Jurkat, Clone E6-1 (cell line): ENCODE measurements at places on chromosomes 12 and 14.

DNA sequence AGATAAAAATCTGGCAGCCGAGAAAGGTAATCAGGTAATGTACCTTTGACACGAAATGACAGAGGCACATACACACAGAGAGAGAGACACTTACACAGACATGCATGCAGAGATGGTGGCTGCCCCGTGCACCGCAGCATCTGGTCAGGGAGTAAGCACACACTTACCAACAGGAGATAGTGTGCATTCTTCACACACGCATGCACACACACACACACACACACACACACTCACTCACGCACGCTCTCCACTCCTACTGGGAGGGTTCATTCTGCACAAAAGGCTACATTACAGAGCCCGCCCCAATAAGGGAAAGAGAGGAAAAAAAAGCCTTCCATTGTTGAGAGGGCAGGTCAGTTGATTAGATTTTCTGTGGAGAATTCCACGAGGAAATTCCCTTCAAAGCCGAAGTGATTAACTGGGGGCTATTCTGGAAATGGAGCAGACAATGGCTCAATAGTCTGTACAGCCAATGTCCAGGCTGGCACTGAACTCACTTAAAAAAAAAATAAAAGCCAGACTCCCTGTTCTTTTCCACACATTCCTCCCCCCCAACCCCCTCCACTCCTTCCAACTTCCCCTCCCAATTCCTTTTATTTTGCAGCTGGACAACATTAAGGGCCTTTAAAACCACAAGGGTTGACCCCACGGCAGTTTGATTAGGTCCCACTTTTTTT, 1.4 kb upstream of the SOX5 start:
- DNase-seq = no peak

GRCh38 chr14:95679148-95679815, 6.9 kb upstream of the TCL1B start:
- no peak for DNase-seq

- no peak for DNase-seq
These were observed 40.1 kb downstream of the NPAS3 start for GRCh38 chr14:32978691-32979255.

GRCh38 chr14:105485739-105486162, 935 bp upstream of the CRIP1 start:
- DNase-seq = no peak

GRCh38 chr12:119258149-119258548, 76.4 kb upstream of the CCDC60 start:
- peak; percentile 25 for DNase-seq

GRCh38 chr14:101918065-101918989, 46.0 kb upstream of the DYNC1H1 start:
- DNase-seq = no peak

DNA sequence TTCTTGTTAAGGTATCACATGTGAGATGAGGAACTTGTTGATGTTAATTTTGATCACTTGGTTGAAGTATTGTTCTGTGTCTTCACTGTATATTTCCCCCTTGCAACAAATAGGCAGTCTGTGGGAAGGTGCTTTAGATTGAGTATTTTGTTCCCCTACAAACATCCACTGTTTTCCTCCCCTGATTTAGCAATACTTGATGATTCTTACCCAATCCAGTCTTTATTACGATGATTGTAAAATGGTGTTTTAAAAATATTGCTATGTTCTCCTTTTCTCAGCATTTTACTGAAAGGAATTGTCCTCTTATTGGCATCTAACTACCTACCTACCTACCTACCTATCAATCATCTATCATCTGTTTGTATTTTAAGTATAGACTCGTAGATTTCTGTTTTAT, 66.3 kb downstream of the ETNK1 start:
- DNase-seq = no peak

DNA sequence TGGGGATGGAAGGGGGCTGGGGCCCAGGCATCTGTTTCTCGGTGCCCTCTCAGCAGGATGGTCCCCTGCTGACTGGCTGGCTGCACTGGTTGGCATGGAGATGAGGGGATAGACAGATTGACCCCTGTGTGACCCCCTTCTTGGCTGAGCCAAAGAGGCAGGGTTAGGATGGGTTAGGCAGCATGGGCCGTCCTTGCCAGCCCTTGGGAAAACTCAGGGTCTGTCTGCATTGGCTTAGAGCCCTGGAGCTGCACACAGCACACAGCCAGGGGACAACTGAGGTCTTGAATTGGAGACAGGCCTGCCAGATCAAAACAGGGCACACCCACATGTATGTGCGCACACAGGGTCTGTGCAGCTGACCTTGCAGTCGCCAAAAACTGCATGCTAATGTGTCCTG, 11.2 kb upstream of the LRP1-AS start:
- no peak for DNase-seq

GRCh38 chr12:2963154-2963759, 4.1 kb downstream of the TEAD4 start:
- DNase-seq = no peak

- DNase-seq = no peak
These were observed 46.0 kb upstream of the PLBD1 start for GRCh38 chr12:14613718-14614117.

DNA sequence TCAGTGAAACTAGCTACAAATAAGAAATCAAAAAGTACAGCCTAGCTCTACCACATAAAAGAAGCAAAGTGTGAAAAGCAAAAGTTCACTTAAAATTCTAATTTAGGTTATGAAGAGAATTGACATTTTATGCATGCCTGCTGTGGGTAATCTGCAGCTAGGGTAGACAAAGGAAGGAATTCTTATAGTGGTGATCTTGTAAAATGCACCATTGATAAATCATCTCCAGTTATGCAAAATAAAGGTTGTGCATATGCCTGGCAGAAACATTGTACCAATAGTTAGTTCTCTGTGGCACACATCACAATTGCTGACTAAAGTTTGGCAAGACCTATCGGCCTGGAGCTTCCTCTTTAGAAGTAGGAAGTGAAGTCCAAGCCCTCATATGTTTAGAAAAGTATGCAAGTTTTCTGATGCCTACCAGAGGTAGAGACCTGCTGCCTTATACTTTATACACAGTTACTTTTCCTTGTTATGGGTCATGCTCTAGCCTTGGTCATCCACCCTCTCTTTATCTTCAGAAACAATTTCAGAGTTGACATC, 78.3 kb downstream of the TSHR start:
- peak; percentile 8 for DNase-seq

DNA sequence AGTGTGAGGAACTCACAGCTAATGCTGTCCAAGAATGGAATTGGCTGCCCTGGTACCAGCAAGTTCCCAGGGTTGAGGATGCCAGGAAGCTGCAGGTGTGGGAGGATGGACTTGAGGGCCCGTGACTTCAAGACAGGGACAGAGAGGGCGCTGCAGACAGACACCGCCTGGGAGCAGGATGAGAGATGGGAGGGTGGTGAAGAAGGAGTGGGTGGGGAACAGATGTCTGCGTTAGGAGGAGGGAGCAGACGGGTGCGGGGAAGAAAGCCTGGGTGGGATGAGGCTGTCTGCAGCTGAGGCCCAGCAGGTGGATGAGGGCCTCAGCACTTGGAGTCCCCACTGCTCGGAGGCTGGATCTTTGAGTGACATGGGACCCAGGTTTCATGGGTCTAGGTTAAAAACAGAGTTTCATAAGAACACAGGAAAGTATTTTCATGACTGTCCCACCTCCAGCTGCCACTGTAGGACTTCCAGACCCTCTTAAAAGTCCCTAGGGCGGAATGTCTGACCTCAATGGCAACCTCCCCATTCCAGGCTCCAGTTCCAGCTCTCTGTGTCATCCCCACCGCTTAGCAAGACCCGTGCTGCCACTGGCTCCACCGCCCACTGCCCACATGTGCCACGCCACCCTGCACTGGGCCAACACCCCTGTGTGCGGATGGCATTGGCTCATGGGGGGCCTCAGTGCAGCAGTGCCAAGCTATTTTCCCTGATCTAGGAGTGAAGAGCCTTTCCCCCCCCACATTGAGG, 70.3 kb upstream of the SCN8A start:
- DNase-seq = peak; percentile 28

GRCh38 chr12:52082988-52083637, 3.6 kb downstream of the SMIM41 start:
- DNase-seq = peak; percentile 39

GRCh38 chr12:125305231-125305630, 240.0 kb downstream of the AACS start:
- no peak for DNase-seq

GRCh38 chr14:89357655-89358297, 59.3 kb downstream of the FOXN3 start:
- no peak for DNase-seq

GRCh38 chr12:51196547-51196946, 21.3 kb downstream of the POU6F1 start:
- no peak for DNase-seq

- DNase-seq = no peak
These were observed 10.4 kb upstream of the TMEM263 start for GRCh38 chr12:106945261-106945851.

- DNase-seq = no peak
These were observed 4.5 kb upstream of the NUMB start for GRCh38 chr14:73462815-73463214.

GRCh38 chr14:101020834-101021370, 117.4 kb upstream of the RTL1 start:
- DNase-seq = no peak

GRCh38 chr14:53651096-53651740, 305.4 kb downstream of the BMP4 start:
- DNase-seq = no peak

GRCh38 chr12:99436584-99436983, 211.0 kb upstream of the GARIN6 start:
- no peak for DNase-seq

DNA sequence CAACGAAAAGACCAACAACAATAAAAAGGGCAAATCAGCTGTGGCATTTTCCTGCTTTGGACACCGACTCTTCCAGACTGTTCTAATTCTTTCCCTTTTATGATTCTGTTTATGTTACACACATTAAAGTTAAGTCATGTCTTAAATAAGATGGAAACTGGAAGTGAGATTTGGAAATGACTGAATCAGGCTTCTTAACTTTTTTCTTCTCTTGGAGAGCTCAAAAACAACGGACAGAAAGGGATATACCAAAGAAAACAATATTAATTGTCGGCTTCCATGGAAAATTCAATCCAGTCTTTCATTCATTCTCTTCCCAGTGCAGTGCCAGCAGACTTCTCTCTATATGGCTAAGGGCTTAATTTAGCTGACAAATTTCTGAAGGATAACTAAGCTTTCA, 214.9 kb upstream of the DDHD1 start:
- no peak for DNase-seq

GRCh38 chr12:83841620-83842019, 1071.0 kb downstream of the SLC6A15 start:
- DNase-seq = no peak

DNA sequence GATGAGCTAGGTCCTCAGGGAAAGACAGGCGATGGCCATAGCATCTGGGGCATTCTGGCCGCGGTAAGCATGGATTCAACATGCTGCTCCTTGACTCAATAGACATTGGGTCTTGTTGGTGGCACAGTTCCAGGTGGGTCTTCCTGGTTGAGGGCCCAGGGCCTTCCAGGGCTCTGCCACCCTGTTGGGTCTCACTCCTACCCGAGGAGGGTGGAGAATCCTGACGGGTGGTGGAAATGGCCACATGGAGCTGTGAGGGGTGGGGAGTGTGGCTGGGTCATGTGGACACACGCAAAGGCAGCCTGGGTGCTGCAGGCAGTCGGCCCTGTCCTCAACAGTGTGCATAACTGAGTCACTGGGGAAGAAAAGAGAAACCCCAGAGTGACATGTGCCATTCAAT, 148.1 kb downstream of the KIF26A start:
- no peak for DNase-seq

- DNase-seq = no peak
These were observed 25.9 kb downstream of the PPP4R3A start for GRCh38 chr14:91484186-91484585.

DNA sequence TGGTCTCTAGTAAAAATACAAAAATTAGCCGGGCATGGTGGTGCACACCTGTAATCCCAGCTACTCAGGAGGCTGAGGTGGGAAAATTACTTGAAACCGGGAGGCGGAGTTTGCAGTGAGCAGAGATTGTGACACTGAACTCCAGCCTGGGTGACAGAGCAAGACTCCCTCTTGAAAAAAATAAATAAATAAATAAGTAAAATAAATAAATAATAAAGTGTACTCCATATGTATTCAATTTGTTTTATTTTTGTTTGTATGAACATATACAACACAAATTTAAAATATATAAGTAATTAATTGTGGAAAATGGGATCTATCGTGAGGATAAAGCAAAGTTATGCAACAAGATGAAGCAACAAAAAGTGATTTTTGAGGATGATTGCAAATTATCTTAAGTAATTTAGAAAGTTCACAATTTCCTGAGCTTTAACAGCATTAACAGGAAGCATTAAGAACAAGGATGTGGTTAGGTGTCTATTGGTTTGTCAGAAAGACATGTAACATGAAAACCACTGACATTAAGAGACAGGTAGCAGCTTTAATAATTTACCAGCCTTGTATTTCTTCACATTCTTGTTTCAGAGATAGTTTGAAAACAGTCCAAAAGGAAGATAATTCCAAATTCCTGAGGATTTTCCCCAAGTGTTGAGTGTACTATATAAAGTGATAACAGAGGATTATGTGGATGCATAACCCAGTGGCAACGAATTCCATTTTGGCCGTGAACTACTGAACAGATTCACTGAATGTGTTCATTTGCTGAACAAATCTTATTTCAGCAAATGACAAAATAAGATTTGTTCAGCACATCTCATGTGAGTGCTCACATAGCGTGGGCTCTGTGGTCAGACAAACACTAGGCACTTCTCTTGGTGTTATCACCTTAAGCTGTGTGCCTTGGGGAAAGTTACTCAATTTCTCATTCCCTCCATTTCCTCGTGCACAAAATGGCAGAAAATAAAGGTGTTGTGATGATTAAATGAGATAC, 68.6 kb upstream of the RESF1 start:
- DNase-seq = peak; percentile 89

DNA sequence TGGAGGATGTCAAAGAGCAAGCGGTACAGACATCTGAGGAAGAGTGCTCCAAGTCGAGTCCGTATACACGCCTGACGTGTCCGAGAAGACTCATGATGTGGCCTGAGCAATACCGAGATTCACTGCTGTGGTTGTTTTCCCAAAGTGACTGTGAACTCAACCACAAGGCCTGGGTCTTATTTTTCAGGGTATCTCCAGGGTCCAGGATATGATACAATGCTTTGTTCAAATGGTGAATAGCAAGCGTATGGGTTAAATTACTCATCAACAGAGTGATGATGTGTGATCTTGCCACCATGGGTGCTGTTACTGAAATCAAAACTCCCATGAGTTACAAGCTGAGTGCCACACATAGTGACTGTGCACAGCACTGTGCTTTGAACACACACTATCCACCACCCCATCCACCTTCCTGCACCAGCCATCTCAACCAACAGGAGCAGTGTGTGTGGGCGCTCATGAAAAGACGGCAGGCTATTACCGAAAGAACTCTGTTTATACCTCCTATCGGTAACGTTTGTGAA, 109.6 kb downstream of the BCAT1 start:
- no peak for DNase-seq

DNA sequence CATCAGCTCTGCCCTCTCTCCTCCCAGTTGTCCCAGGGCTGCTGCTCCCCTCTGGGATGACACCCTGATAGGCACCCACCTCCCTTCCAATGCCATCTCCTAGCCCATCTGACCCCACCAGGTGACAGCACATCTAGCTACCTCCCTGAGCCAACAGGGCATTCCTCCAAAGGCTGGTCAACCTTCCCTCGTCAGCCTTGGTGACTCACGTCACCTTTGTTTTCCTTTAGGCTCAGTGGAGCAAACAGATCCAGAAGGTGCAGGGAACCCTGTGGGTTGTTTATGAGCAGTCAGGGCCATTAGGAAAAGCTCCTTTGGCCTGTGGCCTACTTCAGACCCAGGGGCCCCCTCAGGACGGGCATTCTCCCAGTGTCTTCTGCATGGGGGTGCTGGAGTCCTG, 32.4 kb downstream of the PIGH start:
- DNase-seq = no peak
